ENCODE measurements at places on chromosomes 1 and 21.
A peak's percentile ranks its signal among the peaks of the same experiment; 100 is the strongest.

DNA sequence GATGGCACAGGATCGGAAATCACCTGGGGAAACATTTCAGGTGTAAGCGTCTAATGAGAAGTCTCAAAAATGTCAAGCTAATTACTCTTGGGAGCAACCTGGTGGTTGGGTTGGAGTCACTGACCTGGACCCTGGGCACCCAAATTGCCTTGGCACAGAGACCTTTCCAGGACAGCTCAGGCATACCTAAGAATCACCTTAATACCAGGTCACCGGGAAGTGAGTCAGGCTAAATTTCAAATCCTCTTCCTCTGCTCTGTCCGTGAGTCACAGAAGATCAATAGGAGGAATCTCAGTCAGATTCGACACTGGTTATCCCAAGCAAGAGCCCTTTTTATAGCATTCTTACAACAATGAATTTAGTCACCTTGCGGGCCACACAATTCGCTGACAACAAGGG is 179.6 kb upstream of the CAMK1G start:
- DNase-seq, result no peak

DNA sequence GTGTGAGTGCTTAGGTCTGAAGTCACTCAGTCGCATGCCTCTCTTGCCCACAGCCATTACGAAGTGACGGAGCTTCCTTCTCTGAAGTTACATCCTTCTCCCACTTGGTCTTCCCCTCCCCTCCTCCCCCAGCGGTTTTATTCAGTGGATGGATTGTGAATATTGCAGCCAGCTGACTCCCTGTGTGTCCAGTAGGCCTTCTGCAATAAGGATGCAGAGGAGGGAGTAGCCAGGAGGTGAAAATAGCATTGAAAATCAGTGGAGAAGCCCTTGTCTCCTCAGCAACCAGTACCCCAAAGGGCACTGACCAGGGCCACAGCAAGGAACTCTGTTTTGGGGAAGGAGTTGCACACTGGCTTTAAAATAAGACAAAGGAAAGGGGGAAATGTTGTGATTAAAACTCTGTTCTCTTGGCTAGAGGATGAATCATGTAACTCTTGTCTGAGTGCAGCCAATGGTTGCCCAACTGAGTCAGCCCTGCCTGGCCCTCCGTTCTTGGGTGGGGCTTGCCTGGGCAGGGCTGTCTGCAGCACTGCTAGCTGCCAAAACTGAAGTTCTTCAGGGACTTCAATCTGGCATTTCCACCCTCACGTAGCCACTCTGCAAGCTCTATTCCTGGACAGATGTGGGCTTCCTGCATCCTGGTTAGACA is 4.3 kb downstream of the S100A10 start:
- DNase-seq, result no peak

DNA sequence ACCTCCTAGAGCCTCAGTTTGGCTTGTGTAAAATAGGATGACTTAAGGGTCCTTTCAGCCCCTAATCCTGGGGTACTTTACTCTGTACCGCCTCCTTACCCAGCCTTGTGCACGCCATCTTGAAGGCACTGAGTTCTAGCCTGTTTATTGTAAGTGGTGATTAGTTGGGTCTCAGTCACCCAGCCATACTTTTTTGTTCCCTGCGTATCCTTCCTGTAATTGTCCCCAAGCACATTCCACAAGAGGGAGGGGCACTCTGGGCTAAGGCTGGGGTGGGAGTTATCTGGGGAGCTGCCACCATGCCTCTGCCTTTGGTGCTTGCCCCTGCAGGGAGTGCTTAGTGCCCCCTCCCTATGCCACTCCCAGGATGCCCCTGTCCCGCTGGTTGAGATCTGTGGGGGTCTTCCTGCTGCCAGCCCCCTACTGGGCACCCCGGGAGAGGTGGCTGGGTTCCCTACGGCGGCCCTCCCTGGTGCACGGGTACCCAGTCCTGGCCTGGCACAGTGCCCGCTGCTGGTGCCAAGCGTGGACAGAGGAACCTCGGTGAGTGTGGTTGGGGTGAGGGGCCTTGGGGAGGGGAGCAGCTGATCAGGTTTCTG is 856 bp downstream of the FDPS start:
- no peak for DNase-seq

GRCh38 chr21:38796424-38796823 is 9.3 kb upstream of the ETS2 start:
- no peak for DNase-seq

DNA sequence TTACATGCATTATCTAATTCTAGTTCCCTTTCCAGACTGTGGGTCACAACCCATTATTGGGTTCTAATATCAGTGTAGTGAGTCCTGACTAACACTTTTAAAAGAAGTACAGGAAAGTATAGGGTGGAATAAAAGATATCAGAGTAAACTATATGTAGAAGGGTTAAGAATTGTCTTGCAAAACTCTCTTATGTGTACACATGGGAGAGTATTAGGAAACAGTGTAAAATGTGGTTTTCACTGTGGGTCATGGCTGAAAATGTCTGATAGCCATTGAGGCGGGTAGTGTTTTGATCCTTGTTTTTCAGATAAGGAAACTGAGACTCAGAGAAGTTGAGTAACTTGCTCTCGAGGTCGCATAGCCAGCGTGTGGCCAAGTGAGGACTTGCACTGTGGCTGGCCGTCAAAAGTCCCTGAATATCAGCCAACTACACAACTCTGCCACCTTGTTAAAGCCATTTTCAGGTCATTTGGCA is 18.5 kb upstream of the MTARC1 start:
- no peak for DNase-seq

DNA sequence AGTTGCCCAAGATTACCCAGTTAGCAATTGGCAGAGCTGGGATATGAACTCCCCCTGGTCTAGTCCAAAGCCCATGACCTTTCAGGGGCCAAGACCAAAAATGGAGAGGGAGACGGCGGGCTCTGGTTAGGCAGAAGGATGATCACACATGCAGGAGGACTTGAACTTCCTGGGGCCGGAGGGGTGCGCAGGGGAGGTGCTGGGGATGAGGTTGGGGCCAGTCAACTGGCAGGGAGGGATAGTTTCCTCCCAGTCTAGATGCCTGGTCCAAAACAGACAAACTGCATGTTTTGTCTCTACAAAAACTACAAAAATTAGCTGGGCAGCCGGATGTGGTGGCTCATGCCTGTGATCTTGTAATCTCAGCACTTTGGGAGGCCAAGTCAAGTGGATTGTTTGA is 78.1 kb downstream of the NKAIN1 start:
- DNase-seq, result no peak

DNA sequence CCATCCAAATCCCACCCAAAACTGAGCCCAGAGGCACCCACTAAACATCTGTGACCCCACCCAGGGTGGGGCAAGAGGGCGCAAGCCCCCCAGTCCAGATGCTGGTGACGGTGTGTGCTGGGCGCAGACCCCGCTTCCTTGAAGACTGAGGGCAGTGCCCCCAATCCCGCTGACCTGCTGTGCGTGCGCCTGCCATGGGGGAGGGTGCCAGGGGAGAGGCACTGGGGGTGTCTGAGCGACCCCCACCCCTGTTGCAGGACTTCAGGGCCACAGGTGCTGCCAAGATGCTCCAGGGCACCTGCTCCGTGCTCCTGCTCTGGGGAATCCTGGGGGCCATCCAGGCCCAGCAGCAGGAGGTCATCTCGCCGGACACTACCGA is 13.3 kb downstream of the COL6A2 start:
- DNase-seq, result no peak

DNA sequence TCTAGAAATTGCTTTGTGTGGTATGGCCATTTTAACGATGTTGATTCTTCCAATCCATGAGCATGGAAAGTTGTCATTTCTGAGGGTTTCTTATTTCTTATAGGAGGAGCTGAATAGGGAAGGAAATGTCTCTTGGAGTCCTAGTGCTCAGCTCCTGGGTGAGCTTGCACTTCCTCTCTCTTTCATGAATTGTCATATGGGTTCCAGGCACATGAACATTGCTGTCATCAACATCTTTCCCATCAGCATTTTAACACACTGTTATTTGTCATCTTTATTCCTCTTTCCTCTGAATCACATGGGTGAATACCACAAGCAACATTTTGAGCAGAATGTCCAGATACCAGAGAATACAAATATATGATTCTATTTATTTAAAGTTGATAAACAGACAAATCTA is 23.4 kb downstream of the SLAMF6 start:
- no peak for DNase-seq

DNA sequence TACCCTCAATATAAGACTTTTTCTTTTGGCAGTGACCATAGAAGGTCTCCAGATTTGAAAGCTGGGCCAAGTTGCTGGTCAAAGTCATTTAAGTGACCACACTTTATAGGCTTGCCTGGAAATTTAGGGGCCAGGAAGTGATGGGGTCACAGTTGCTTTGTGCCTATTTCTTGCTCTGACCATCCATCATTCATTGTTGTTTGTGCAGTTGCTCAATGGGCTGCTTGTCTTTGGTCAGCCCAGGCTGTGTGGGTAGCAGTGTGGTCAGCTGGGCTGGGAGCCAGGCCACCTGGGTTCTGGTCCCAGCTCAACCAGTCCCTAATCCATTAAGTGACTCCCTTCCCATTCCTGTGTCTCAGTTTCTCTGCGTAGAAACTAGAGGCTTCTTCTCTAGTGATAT is 2.1 kb upstream of the OTUD7B start:
- DNase-seq, result no peak

GRCh38 chr1:8687039-8687438 is 130.4 kb downstream of the RERE start:
- DNase-seq, result no peak

DNA sequence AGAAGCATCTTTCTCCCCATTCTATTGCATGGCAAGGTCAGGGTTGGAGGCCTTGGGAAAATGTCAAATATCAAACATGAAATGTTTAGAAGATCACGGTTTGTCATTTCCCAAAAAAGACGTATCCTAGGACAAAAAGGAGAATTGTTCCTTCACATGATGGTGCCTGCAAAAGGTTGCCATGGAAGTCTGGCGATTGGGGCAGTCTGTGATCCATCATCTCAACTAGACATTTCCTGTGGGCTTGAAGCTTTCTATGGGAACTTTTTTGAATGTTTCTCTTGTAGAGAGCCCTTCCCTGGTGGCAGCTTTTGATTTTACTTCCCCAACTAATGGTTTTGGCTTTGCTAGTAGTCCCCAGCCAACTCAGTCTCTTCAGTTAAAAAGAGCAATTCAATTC is 106.3 kb downstream of the TGFB2 start:
- no peak for DNase-seq

GRCh38 chr1:998745-998994 is 1.2 kb downstream of the HES4 start:
- DNase-seq, result no peak

DNA sequence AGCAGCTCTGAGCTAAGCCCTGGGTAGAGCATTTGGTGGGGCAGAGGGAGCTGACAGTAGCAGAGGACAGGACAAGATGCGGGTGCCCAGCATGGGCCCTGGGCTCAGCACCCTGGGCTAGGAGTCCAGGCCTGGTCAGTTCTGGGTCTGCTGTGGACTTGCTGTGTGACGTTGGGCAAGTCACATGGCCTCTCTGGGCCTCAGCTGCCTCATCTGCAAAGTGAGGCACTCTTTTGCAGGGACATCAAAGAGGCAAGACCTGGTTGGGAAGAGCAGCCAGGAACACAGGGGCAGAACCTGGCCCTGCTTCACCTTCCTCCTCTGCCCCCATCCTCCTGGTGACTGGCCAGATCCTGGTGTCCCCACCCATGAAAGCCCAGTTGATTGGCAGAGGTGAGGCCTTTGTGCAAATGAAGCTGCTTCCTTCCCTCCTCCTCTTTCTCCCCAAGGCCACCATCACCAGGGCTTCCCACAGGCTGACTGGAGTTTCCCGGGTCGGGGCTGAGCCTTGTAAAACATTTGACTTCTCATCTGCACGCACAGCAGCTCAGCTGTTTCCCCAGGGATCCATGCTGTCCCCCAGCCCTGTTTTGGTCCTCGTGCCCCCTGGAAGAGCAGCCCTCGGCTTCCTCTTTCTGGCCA is 350.5 kb downstream of the MATN1 start:
- no peak for DNase-seq

DNA sequence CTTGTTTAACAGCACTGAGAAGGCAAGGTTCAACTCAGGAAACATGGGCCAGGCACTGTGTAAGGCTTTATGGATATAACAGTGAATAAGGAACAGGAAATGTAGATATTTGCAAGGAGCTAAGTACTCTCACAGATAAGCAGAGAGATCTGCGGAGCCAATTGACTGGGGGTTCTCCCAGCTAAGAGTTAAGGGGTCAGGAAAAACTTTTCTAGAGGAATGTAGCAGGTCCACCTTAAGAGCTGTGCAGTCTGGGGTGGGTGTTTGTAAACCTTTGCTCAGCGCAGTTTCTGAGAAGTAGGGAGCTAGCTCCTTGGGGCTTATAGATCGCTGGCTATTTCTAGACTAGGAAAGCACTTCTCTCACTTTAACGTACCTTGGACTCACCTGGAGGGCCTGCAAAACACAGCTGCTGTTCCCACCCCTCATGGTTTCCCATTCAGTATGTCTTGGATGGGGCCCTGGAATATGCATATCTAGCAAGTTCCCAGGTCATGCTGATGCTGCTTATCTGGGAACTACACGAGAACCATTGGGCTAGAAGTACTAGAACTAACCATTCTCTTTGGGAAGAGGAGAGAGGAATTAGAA is 51.7 kb downstream of the TLCD4 start:
- no peak for DNase-seq

DNA sequence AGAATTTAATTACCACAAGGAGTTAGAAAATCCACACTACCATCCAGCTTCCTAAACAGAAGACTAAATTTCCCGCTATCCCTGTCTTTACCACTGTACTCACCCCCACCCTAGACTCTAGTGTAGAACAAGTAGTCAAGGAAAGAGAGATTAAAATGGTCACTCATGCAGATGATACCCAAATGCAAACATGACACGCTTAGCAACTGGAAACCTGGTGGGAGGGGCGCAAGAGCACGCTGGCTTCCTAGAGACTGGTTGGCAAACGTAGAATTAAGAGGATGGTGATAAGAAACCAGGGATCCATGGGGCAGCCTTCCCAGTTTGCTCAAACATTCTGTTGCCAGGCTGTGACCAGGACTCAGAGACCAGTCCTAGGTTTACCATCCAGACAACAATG is 9.9 kb upstream of the LDLRAD1 start:
- DNase-seq, result no peak

GRCh38 chr1:89900791-89901708 is 80.2 kb downstream of the LRRC8D start:
- DNase-seq, result no peak

- DNase-seq, result no peak
Measured at GRCh38 chr1:86648255-86648654, 56.1 kb upstream of the SH3GLB1 start.

- DNase-seq, result peak; percentile 76
Measured at GRCh38 chr1:23530747-23531561, at the start of gene E2F2. TSS of gene E2F2 (minus strand) at chr1:23531233. CDS start at chr1:23530793, 440 bp downstream.

DNA sequence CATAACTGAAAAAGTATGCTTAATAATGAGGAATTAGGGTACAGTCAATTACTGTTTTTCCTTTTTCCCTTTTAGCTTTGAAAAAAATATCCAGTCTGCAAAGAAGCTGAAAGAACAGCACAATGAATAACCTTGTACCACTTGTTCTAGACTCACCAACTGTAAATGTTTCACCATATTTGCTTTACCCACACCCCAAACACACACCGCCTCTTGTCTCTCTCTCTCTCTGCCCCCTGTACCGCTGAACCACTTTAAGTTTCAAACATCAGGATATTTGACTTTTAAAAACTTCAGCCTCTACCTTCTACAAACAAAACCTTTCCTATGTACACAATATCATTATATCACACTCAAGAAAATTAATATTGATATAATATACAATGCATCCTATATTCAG is 197.1 kb downstream of the COP1 start:
- DNase-seq, result no peak
